ENCODE measurements at places on chromosomes 4 and X.
A peak's percentile ranks its signal among the peaks of the same experiment; 100 is the strongest.

- DNase-seq = peak; percentile 92
Observed at GRCh38 chrX:154478728-154479622, at the start of gene LAGE3. LAGE3 (minus strand) TSS chrX:154479281; CDS start chrX:154478915, 366 bp downstream.

GRCh38 chr4:158754385-158755180, 14.2 kb upstream of the FNIP2 start:
- no peak for DNase-seq

DNA sequence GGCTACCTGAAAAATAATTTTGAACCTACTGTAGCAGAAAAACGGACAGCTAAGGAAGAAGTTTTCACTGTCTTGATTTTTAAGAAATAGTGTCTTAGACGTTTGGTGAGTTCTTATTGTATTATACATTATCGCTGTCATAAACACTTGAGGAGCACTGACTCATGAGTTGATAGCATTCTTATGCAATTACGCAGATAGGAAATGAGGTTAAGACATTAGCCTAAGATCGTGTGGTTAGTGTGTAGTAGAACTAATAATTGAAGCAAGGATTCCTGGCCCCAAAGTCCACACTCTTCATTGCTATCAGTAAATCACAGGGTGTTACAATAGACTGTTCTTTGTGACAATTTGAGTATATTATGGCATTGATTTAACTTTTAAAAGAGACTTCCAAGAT, 238.1 kb downstream of the ARAP2 start:
- DNase-seq = no peak

- DNase-seq = no peak
Observed at GRCh38 chr4:94489098-94489497, 37.4 kb downstream of the PDLIM5 start.

- DNase-seq = no peak
Observed at GRCh38 chr4:1984406-1985191, 24.2 kb downstream of the NELFA start.

- DNase-seq = peak; percentile 32
Observed at GRCh38 chr4:152850377-152850776, 70.6 kb downstream of the ARFIP1 start.

DNA sequence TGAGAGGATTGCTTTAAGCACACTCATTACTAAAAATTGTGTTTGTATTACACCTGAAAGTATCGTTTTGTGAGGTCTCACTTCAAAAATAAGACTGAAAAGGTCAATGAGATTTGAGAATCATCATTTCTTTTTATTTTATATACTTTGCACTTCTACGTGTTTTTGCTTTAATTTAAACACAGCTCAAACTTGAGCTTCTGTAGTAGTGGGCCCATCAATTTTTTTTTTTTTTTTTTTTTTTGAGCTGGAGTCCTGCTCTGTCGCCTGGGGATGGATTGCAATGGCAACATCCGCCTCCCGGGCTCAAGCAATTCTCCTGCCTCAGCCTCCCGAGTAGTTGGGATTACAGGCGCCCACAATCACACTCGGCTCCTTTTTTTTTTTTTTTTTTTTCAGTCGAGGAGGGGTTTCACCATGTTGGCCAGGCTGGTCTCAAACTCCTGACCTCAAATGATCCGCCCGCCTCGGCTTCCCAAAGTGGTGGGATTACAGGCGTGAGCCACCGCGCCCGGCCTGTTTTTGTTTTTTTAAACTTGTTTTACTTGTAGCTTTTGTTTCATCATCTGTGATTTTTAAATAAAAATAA, 1.5 kb downstream of the GSTCD start:
- no peak for DNase-seq

DNA sequence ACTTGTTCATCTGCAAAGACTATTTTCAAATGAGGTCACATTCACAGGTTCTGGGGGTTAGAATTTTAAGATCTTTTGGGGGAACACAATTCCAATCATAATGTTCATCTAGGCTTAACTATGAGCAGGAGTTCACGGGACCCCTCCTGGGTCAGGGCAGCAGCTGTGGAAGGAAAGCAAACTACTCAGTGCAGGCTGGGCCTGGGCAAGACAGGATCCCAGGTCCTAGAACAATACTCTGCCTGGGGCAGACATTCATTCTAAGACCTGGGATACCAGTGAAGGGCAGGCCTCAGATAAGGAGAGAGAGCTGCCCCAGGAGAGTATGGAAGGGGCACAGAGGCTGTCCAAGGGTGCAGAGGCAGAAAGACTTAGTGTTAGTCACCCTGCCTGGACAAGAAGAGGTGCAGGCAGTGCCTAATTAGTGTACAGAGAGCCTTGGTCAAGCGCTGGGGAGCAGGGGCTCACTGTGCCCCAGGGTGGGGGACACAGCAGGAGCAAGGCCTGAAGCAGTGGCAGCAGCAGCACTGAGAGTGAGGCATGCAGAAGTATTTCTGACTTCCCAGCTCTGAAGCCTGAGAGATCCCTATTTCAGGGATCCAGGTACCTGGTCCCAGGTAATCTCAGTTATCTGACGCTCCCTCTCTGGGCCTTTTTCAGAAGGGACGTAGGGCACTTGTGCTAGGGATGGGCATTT, 123.0 kb upstream of the MAMLD1 start:
- no peak for DNase-seq

DNA sequence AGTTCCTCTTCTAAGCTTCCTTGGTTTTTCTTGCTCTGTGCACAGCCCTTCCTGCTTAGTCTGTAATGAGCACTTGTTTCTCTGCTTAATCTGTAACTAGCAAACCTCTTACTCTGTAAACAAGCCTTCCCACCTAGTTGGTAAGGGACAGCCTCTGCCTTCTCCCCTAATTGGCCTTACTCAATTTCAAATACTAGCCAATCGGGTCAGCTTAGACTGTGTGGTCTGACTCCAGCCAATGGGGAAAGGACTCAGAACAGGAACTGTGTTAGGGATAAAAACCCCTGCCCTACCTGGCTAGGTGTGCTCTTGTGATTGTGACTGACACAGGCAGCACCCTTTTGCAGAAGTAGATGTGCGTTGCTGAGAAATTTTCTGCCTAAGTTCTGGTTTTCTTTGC, 136.5 kb upstream of the AADAT start:
- no peak for DNase-seq

- no peak for DNase-seq
Observed at GRCh38 chrX:44952329-44953027, 79.5 kb downstream of the KDM6A start.

Measured in activated CD4-positive, alpha-beta T cell treated with anti-CD3 and anti-CD28 coated beads, Interleukin-2, amount 10 ng/mL, durations not matched to agents 7 days and 5 days (primary cell).